Mesothelial cell of epicardium (in vitro differentiated cells): ENCODE measurements at places on chromosomes 1 and 21. TPM values are rescaled to one million over a fixed set of nuclear protein-coding genes. Genes with fewer than 3 reads are reported as not detected.
A peak's percentile ranks its signal among the peaks of the same experiment; 100 is the strongest.

DNA sequence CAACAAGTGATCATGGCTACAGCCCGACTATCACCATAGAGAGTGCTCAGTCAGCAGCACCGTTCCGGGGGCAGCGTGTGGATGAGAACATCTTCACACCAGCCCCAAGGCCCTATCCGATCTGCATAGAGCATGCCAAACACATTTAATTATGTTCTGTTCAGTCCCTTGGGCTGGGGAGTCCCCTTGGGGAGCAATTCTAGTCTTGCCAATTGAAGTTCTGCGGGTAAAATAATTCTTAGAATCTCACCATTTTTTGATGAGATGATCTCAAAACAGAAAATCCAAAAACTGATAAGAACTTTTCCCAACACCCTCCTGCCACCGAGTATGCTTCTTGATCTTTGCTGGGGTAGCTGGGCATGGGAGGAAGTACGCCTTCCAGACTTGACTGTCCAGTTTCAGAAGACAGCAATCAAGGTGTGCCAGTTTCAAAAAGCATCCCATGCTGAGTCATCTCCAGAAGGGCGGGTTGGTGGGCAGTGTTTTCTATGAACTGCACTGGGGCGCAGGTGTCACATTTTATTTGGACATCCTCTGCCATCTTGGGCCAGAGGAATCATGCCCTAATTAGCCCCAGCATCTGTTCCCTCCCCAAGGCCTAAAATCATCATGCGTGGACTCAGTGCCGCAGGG, 20.8 kb upstream of the PTPRF start:
- H3K27me3 ChIP-seq: no peaks in the 10 kb centered on the region
- no peak overlapping the region for H3K4me3 ChIP-seq
- H3K27ac ChIP-seq: no peak overlapping the region
- H3K36me3 ChIP-seq: no peaks in the 10 kb centered on the region
- peak; percentile 16 for DNase-seq
- no peaks in the 10 kb centered on the region for H3K4me1 ChIP-seq

DNA sequence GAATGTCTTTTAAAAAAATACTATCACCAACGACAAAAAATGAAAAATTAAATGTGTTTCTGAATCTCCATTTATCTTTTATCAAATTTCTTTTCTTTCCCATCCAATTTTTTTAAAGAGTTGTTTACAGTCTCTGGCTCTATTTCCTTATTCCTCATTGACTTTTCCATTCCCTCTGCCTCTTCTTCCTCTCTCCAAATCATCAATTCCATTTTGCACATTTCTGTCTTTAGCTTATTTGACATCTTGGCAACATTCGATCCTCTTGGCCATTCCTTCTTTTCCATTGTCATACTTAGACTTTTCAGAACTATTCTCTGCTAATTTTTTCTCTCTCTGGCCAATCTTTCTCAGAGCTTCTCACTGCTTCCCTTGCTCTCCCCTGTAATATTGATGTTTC, 497.6 kb downstream of the PLPP3 start:
- no peak overlapping the region for H3K27ac ChIP-seq
- peaks cover 4% of the 10 kb centered on the region for H3K4me1 ChIP-seq
- H3K36me3 ChIP-seq: peaks cover under 1% of the 10 kb centered on the region
- no peak for DNase-seq

- peaks cover 3% of the 10 kb centered on the region for H3K4me1 ChIP-seq
- H3K27me3 ChIP-seq: peaks cover 2% of the 10 kb centered on the region
- no peaks in the 10 kb centered on the region for H3K36me3 ChIP-seq
Measured at GRCh38 chr1:209590405-209590804, 6.9 kb downstream of the CAMK1G start.

OR10Z1 gene
- not detected in 3 replicates for total RNA-seq

MCOLN2 gene
- total RNA-seq: 0.50 to 0.96 TPM (median 0.82 TPM) in 3 replicates

LYPLA2 gene
- 75.5 to 79.1 TPM (median 76.3 TPM) in 3 replicates for total RNA-seq
